ENCODE measurements at places on chromosomes 5 and 9.

GRCh38 chr9:109251776-109252106 is 69.1 kb downstream of the EPB41L4B start:
- no peak for DNase-seq

DNA sequence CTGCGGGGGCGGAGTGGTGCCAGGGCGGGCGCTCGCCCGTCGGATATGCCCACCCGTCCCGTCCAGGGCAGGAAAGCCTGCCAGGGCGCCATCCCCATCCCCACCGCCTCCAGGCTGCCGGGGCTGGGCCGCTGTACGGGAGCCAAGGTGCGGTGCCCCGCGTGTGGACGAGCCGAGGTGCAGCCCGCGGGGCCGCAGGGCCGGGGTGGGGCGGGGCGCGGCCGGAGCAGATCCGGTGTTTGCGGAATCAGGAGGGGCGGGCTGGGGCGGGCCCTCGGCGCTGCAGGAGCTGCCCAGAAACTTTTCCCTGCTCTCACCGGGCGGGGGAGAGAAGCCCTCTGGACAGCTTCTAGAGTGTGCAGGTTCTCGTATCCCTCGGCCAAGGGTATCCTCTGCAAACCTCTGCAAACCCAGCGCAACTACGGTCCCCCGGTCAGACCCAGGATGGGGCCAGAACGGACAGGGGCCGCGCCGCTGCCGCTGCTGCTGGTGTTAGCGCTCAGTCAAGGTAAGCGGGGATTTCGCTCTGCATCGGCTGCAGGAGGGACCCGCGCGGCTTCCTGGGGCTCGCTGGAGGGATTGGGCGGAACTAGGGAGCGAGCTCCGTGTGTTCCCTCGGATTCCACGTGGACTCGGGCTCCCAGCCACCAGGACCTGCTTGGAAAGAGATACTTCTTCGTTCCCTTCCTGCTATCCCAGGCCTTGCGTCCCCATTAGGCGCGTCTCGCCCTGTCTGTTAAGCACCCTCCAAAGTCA is at the start of gene ITGA2:
ITGA2 (plus strand) TSS at position 328 of the 756 bp plus-strand sequence; CDS start at position 445, 117 bp downstream.
- DNase-seq = no peak

DNA sequence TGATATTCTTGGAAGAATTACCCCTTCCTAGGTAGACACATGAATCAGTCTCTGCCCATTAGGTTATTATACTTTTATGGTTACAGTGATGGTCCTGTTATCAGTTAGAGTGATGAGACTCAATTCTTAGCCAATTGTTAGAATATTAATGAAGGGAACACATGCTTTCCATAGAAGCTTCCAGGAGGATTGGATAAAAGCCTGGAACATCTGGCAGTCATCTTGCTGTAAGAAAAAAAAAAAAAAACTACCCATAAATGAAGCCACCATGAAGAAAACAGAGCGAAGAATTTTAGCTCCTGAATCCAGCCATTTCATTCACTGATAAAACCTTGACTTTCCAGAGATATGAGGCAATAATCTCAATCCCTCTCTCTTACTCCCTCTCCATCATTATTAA is 262.5 kb upstream of the GRIN3A start:
- no peak for DNase-seq

GRCh38 chr5:123429221-123429954 is 6.2 kb upstream of the CEP120 start:
- DNase-seq = no peak

DNA sequence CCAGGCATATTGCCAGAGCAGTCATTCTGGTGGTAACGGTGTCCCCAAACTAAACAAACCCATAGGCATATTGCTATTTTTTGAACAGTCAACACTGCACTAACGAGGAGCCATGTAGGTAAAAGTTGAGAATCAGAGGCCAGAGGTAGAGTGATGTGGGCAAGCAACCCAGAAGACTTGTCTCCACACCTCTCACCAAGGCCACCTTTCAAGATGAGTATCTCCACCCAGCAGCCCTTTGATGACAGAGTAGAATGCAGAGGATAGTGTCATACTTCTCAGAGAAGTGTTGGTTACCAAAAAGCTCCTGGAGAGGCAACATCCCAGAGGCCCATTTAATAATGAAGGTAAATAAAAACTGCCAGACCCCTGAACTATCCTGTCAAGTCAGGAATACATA is 63.9 kb downstream of the FCHO2 start:
- DNase-seq = no peak

DNA sequence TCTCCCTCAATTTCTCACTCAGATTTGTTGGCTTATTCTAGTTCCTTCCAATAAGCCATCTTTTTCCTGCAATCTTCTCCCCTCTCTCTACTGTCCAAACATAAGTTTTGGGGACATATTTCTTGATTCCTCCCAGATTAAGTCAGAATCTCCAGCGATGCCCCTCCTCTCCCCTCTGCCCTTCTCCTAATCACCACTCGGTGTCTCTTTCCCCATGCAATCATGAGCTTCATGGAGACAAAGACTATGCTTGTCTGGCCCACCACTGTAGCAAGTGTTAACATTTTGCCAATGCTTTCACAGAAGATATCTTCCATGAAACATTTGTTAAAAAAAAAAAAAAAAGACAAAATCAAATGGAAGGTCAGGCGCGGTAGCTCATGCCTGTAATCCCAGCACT is 42.4 kb downstream of the PDE6A start:
- DNase-seq = no peak

GRCh38 chr5:143262393-143263174 is 140.9 kb downstream of the NR3C1 start:
- no peak for DNase-seq

- no peak for DNase-seq
Measured at GRCh38 chr5:171986772-171987171, 19.7 kb downstream of the FBXW11 start.

GRCh38 chr5:112084149-112084548 is 327.2 kb upstream of the NREP start:
- no peak for DNase-seq

DNA sequence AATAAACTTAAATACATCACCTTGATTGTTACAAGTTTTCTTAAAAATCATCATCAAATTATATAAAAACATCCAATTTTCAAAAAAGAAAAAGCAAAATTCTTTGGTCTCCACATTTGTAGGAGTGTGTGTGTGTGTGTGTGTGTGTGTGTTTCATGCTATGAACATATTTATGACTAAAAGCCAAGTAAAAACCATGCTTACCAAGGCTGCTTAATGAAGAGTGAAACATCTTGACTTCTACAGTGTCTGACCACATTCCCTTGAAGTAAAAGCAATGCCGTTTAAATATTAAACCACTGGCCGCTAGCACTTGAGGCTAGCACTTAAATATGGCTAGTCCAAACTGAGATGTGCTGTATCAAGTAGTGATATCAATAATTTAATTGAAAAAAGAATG is 549.1 kb upstream of the CCNG1 start:
- no peak for DNase-seq

- DNase-seq = no peak
Measured at GRCh38 chr5:157574456-157575380, 857 bp downstream of the ADAM19 start.

GRCh38 chr5:154523709-154524108 is 45.7 kb upstream of the HAND1 start:
- no peak for DNase-seq

DNA sequence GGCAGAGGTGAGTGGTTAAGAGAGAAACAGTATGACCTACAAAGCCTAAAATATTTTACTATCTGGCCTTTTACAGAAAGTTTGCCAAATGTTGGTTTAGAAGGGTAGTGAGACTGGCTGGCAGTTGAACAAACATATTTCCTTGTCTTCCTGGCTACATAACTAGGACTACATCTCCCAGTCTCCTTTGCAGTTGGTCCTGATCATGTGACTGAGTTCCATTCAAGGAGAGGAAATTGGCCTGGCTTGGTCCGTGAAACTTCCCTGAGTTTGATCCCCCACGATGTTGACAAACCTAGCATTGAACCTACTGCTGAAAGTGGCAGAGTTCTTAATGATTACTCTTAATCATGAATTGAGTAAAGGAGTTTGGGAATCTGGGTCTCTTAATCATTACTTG is 280.8 kb downstream of the SLIT3 start:
- DNase-seq = peak; percentile 2

DNA sequence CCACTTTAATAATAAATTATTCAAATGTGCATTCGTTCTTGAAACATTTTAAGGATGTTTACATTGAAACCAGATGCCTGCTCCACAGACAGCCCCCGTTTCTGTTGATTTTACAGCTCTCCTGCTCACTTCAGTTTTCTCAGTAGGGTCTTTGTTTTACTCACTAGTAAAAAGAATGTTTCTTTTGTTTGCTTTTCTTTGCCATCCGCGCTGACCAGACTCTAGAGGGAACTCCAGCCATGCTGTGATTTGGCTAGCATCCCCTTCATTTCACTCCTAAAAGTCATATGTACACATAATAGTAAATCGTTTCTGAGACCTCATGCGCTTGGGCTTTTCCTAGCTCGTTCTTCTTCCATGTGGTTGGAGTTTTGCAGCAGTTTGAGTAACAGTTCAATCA is 28.7 kb upstream of the PALM2AKAP2 start:
- no peak for DNase-seq

- no peak for DNase-seq
Measured at GRCh38 chr5:143041972-143042770, 272.0 kb downstream of the ARHGAP26 start.

DNA sequence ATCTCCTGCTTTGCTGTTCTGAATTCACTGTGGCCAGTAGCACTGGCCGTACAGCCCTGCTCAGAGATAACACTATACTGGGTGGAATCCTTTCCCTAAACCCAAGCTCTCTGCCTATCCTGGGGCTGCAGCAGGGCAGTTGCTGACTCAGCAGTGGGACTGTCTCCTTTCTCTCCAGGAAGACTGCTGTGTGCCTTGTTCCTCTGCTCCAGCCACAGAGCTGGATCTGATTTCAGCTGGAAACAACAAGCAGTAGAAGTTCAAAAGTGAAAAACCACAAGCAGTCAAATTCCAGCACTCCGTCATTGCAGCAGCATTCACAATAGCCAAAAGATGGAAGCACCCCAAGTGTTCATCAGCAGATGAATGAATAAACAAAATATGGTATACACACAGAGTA is 105.0 kb downstream of the FBXL7 start:
- no peak for DNase-seq

DNA sequence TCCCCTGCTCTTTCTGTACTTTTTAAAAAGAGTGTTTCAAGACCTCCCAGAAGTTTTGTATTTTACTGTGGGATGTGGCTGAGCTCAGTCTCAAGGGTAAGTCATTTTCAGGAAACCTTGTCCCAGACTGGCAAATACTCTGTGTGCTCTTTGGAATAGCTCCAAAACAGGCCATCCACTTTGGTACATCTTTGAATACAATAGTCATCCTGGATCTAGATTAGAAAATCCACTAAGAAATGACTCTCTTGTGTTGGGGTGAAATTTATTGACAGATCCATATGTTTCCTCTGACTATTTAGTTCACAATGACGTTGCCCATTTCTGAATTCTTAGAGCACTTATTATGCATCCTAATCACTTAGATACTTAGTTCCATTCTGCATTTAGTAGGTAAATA is 95.2 kb downstream of the PLCXD3 start:
- no peak for DNase-seq
